ENCODE measurements at places on chromosomes 11 and 22.

DNA sequence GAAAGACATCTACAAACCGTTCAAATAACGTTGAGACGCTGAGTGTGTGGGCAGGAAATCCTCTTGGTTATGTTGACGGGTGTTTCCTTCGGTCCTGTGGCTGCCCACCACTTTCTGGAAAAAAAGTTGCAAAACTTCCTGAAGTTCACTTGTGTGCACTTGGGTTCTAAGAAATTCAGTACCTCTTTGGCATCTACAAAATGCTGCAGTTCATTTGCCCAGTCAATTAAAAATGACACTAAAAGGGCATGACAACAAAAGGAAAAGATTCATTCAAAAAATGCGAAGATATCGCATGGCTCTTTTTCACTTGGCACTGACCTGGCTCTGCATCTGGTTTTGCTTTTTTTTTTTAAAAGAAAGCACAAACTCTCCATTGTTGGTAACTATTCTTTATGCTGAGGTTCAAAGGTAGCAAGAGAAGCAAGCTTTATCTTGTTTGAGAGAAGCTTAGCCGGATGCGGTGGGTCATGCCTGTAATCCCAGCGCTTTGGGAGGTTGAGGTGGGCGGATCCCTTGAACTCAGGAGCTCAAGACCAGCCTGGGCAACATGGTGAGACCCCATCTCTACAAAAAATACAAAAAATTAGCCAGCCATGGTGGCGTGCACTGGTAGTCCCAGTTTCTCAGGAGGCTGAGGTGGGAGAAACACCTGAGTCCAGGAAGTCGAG is 10.6 kb upstream of the XBP1 start:
- no peak for DNase-seq

DNA sequence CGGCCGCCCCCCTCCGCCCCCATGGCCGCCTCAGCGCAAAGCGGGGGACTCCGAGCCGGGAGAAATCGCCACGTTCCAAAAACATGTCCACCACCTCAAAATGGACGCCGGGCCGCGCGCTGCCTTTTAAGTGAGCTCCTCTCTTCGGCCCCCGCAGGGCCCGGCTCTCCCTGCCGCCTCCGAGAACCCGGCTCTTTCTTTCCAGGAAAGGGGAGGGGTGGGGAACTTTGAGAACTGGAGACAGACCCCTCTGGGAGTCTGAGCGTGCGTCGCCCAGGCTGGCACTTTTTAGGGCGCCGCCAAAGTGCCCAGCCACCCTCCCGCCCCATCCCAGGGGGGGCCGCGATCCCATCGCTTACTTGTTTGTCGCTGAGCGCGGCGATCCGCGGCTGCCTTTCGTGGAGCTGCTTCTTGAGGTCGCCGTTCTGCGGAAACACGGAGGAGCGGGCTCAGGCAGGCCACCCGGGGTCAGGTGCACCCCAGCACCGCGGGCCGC is 1.6 kb downstream of the PHF21B start:
- no peak for DNase-seq

GRCh38 chr22:35361001-35361558 is 19.8 kb upstream of the HMOX1 start:
- DNase-seq, result no peak

GRCh38 chr22:30216710-30217109 is 29.8 kb downstream of the LIF start:
- DNase-seq, result no peak

DNA sequence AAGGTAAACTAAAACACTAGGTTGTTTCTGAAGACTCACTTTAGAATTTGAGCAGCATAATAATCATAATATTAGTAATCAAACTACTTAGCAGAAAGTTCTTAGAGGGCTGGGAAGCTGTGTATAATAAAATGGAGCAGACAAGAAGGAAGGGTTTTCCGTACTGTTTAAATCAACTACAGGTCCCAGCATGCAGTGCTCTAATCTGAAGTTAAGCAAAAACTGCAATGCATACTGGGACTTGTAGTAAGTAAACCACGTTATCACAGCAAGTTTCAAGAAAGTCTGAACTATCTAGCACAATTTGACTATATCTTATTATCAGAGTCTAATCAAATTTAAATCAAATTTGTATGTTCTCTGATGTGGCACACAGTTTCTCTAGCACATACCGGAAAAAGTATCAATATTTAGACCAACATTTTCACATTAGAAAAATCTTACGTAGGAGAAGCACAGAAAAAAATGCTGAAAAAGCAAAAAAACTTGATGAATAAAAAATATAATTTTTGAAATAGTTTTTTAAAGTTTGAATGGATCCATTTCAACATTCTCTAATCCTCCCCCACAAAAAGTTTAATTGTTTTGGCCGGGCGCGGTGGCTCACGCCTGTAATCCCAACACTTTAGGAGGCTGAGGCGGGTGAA is 8.2 kb downstream of the PHF21A start:
- no peak for DNase-seq

DNA sequence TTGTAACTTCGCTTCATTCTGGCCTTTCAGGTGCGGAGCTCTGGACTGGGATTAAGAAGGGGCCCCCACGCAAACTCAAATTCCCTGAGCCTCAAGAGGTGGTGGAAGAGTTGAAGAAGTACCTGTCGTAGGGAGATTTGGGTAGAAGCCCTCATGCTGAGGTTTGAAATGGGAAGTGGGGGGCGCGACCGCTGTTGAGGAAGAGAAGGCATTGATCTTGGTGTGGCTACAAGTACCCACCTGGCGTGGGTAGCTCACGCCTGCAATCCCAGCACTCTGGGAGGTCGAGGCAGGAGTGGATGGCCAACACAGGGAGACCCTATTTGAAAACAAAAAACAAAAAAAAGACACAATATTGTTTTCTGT is 779 bp downstream of the SELENOH start:
- DNase-seq, result no peak

GRCh38 chr11:8917157-8917825 is 6.3 kb downstream of the AKIP1 start:
- peak; percentile 90 for DNase-seq

DNA sequence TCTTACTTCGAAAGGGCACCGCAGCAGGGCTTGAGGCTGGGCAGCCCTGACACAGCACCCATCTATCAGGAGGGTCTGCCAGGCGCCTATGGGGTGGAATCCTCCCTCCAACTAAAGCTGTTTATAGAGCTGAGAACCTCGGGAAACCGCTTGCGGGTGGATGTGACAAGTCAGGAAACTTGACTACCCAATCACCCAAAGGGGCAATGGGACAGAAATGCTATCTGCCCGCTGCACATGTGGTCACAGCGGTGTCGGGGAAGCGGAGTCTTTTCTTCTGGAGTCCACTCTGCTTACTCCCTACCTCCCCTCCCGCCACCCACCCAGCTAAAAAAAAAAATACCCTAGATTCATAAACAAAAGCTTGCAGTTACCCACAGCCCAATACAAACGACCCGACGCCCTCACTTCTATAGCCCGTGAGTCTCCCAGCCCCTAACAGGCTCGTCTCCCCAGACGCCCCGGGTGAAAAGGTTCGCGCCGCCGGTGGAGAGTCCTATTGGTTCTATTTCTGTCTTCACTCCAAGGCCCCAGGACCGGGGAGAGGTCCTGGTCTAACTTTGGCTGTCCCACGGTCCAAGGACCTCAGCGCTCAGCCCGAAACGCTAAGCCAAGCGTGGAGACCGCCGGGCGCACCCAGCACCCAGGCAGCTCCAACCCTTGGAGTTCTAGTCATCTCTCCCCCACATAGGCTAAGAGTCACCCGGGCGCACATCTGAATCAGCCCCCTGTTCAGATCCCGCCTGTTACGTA is 1.4 kb downstream of the TRPC6 start:
- DNase-seq, result no peak

GRCh38 chr11:70241709-70242108 is 28.8 kb upstream of the PPFIA1 start:
- DNase-seq, result no peak

- DNase-seq, result no peak
These were observed 60.0 kb downstream of the MYO18B start for GRCh38 chr22:25802018-25802417.

- no peak for DNase-seq
These were observed 658 bp downstream of the ACY3 start for GRCh38 chr11:67649634-67650510.

DNA sequence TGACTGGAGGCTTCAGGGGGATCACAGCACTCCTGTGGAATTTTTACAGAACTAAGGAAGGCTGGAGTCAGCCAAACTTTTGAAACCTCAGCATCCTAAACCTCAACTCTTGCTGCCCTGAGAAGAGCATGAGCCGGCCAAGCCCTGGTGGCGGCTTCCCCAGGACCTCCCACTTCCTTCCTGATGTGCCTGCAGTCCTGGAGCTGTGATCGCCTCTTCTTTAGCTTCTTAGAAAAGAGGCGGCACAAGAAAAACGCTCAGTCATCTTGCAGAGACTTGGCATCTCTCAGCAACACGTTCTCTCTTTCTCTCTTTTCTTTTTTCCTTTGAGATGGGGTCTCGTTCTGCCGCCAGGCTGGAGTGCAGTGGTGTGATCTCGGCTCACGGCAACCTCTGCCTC is 40.4 kb upstream of the AMPD3 start:
- no peak for DNase-seq

GRCh38 chr11:33303541-33303940 is 46.4 kb downstream of the HIPK3 start:
- DNase-seq, result no peak

DNA sequence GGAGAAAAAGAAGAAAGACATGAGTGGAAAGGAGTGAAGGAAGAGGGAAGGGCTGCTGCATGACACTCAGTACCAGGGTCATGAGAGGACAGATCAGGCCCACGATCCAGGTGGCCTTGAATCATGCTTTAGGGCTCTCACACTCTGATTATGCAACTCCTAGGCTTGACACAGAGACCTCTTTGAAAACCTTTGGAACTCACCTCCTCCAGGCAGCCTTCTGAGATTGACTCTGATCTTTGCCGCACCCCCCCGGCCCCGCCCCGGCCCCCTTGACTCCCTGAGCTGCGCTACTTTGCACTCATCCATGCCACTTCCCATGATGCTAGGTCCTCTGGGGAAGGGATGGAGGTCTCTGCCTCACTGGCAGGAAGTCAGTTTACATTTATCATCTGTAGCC is 10.7 kb downstream of the PTPN5 start:
- no peak for DNase-seq

- DNase-seq, result peak; percentile 33
These were observed at the start of gene MAP4K2 for GRCh38 chr11:64803158-64803845. TSS of gene MAP4K2 (minus strand) at chr11:64803214. CDS start at chr11:64803149, 65 bp downstream.

- DNase-seq, result no peak
These were observed 12.5 kb downstream of the MUC5B start for GRCh38 chr11:1235306-1235900.

GRCh38 chr11:9075556-9075955 is 15.8 kb downstream of the SCUBE2 start:
- DNase-seq, result no peak
